ENCODE measurements at places on chromosomes 5 and 9. TPM values are rescaled to one million over a fixed set of nuclear protein-coding genes. Genes with fewer than 3 reads are reported as not detected.

SPINK1 gene
- 1.4 TPM for total RNA-seq

RANBP3L gene
- total RNA-seq, result 0.52 TPM

- DNase-seq, result no peak
Observed at GRCh38 chr5:8842971-8843551, 702.8 kb downstream of the SEMA5A start.

DNA sequence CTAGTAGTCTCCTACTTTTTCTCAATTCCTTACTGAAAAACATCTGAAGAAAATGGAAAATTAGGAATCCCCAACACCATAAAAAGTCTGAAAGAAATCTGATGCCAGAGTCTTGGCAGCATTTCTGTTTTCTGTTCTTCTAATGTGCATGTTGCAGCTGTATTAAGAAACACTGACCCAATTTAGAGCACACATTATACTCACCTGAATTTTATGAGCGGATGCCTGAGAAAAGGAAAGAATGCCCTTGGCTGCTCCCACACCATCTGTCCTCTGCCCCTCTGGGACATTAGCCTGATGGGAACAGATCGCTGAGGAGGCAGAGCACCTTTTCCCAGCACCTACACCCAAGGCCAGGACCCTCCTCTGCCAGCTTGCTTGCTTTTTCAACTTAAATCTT is 14.1 kb upstream of the ANP32B start:
- DNase-seq, result no peak

DNA sequence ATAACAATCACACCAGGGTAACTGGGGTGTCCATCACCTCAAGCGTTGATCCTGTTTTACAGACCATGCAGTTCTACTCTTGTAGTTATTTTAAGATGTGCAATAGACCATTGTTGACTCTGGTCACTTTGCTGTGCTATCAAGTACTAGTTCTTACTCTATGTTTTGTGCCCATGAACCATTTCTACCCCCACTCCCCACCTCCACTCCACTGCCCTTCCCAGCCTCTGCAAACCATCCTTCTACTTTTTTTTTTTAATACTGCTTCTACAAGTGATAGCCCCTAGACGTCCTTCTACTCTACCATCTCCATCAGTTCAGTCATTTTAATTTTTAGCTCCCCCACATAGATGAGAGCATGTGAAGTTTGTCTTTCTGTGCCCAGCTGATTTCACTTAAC is 38.8 kb downstream of the EHMT1 start:
- DNase-seq, result no peak

DNA sequence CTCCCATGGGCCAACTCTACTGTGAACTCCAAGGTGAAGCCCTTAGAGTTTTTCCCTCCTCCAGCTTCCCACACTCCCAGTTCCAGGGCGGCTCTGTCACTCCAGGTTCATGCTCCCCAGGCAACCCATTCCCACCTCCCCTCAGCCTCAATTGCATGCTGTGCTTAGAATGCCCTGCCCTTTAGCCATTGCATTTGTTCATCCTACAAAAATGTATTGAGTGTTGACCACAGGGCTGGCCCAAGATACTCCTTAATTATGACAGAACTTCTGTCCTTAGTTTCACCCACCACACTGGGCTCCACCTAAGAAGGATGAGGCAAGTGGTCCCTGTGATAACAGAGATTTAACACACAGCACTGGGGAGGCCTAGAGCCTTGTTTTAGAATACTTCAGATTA is 236.1 kb downstream of the ADAMTSL1 start:
- no peak for DNase-seq

- DNase-seq, result no peak
Observed at GRCh38 chr9:109442716-109443115, 55.4 kb downstream of the PTPN3 start.

VAV2 gene
- total RNA-seq, result 62.1 TPM

DNA sequence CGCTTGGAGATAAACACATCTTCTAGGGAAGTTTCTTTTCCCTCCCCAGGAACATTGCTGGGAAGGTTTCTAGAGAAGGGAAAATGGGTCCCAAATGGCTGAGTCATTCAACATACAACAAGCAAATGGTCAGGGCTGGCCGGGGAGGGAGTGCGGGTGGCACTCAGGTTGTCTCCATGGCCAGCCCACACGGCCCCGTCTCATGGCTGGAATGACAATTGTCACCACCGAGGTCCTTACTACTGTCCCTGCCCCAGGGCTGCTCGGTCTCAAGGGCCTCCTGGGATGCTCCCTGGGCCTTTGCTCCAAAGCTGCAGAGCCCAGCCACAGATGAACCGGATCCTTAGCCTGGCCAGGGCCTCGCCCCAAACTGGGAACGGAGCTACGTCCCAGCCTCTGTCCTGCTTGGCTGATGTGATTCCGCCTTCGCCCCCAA is 121.9 kb downstream of the FGF18 start:
- no peak for DNase-seq

FREM1 gene
- total RNA-seq, result 60.5 TPM

IFNA21 gene
- total RNA-seq, result not detected

SURF1 gene
- 30.0 TPM for total RNA-seq

DNA sequence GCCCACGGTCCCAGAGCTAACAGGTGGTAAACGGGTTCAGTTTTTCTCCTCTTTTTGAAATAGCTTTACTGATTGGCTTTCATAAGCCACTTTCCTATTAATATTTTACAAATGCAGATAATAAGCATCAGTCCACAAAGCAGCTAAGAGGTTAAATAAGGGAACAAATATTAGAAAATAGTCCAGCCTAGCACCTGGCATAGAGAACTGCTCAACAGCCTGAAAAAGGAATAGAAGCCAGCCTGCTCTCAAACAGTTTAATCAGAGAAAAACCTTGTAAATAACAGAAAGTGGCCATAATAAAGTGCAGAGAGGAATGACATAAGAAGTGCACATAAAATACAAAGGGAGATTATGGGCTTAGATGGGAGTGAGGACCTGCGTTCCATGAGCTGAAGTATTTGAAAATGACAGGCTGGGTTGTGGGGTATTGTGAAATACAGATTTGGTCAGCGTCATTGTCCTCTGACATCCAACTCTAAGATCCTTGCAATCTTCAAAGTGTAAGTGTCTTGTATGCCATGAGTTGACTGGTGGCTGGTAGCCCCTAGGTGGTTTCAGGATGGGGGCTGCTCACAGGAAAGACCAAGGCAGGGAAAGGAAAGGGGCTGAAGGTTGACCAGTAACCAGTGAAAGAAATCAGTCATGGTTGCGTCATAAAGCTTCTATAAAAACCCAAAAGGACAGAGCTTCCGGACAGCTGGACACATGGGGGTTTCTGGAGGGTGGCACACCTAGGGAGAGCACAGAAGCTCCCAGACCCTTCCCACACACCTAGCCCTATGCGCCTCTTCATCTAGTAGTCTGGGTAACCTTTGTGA is 32.4 kb downstream of the MYO10 start:
- no peak for DNase-seq

PCDHGB1 gene
- total RNA-seq, result 1.7 TPM

GRCh38 chr9:87529671-87530070 is 32.0 kb downstream of the DAPK1 start:
- no peak for DNase-seq

MSX2 gene
- total RNA-seq, result 83.9 TPM

EPB41L4B gene
- 5.2 TPM for total RNA-seq

PLAC8L1 gene
- total RNA-seq, result 2.6 TPM

DNA sequence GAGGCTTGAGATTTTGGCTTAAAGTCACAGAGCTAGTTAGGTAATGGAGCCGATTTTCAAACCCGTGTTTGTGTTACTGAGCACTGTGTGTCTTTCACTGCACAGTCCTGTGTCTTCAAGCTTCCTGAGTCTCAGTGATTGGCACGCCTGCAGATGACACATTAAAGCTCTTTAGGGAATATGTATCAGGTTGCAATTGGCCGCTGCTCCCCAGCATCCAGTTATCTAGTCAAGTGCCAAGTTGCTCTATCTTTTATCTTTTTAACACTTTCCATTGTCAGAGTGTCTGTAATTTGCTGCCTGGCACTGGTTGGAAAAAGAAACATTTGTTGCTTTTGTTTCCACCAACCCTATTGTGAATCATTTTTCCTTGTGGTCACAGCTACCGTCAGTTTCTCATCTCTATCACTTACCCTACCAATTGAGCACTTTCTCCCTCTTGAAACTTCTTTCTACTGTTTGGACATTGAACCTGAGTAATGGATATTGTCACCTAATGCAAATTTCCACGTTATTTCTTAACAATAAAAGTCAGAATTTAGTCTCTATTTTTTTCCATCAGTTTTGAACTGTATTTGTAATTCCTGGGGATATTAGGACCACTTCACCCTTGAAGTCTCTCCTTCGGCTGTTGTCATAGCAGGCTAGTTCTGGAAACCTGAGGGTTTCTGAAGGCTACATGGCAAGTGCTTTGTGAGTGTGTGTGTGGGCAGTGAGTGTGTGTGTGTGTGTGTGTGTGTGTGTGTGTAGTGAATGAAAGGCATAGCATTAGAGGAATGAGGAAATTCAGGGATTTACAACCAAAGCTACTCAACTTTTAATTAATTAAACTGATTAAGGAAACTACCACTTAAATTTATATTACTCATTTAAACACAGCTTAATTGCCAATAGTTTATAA is 274.3 kb downstream of the ISL1 start:
- no peak for DNase-seq
